ENCODE measurements at places on chromosomes 6 and 20.

GRCh38 chr6:146917182-146917581 is 287.0 kb upstream of the STXBP5 start:
- no peak for DNase-seq
- no peaks in the 10 kb centered on the region for H3K4me1 ChIP-seq
- H3K4me3 ChIP-seq: no peak overlapping the region
- no peaks in the 10 kb centered on the region for H3K36me3 ChIP-seq

- H3K36me3 ChIP-seq: no peaks in the 10 kb centered on the region
- H3K27ac ChIP-seq: peak overlapping the region; percentile 71
- peaks cover 16% of the 10 kb centered on the region for H3K4me1 ChIP-seq
- peak; percentile 48 for DNase-seq
- no peaks in the 10 kb centered on the region for H3K27me3 ChIP-seq
These were observed 646 bp downstream of the RPS6KA2 start for GRCh38 chr6:166626177-166627032.

- H3K4me1 ChIP-seq: no peaks in the 10 kb centered on the region
- H3K4me3 ChIP-seq: no peak overlapping the region
- H3K27ac ChIP-seq: no peak overlapping the region
- H3K27me3 ChIP-seq: no peaks in the 10 kb centered on the region
These were observed 86.0 kb upstream of the BHLHE23 start for GRCh38 chr20:63092660-63093215.

DNA sequence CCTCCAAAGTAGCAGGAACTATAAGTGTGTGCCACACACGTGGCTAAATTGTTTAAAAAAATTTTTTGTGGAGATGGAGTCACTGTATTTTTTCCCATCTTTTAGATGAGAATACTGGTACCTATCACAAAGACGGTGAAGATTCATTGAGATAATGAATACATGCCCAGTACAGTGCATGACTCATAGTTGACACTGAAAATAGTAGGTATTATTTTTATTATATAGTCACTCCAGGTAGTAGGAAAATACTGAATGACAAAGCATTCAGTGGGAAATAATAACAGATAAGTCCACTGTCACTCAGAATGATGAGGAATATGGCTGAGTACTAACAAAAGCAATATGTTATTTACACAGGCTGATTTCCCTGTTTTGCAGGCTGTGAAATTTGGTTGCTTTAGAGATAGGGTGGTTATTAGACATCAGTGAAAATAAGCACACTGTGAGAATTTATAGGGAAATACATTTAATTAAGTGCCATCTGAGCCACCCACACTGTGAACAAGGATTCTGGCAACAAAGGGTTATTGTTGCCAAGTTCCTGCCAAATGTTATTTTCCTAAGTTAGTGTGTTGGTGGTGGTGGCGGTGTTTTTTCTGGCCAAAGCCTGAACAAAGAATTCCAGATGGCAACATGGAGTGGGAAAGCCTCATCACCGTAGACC is 129.8 kb upstream of the FOXQ1 start:
- H3K27me3 ChIP-seq: no peaks in the 10 kb centered on the region
- H3K4me3 ChIP-seq: no peak overlapping the region
- H3K4me1 ChIP-seq: no peaks in the 10 kb centered on the region
- no peaks in the 10 kb centered on the region for H3K36me3 ChIP-seq
- no peak for DNase-seq
- H3K27ac ChIP-seq: no peak overlapping the region

DNA sequence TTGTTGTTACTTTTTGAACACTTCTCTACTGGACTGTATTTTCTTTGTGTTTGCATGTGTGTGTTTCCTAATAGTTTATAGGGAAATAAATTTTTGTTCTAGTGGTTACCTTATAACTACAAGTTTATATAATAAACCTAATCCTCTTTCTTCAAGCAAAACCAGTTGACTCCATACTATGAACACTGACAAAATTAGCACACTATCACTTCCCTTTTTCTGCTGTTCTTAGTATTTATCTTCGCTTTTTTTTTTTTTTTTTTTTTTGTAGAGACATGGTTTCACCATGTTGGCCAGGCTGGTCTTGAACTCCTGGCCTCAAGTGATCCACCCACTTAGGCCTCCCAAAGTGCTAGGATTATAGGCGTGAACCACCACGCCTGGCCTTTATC is 25.0 kb upstream of the C6orf62 start:
- H3K4me1 ChIP-seq: no peaks in the 10 kb centered on the region
- no peak overlapping the region for H3K4me3 ChIP-seq
- H3K27me3 ChIP-seq: no peaks in the 10 kb centered on the region
- no peak for DNase-seq

DNA sequence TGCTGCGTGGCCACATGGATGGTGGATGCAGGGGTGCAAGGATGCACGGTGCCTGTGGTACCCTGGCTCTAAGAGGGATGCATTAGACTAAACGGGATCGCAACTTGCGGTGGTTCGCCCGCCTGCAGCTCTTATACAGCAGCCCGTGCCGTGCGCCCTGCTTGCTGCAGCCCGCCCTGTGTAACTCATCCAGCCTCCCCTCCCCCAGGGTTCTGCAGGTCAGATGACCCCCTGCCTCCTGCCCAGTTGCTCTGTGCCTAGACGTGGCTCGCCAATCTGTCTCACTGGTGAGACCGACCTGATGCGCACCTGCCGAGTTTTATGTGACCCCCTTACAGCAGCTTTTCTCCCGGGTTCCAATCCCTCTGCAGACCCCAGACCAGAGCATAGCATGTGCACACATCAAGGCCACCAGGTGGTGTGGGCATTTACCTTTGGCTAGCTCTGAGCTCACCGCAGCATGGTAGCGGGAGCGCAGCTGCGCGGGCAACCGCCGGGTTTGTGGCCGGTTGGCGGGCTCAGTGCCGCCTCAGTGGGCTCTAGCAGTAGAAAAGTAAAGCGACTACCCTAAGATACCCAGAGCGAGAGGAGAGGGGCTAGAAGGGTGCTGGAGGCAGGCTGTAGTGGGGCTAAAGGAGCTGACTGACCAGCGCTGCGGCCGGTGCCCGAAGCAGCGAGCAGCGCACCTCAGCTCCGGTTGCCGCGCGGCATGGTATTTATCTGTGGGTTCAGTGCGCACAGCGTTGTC is 693 bp upstream of the GNAS-AS1 start:
- H3K36me3 ChIP-seq: no peaks in the 10 kb centered on the region
- H3K4me1 ChIP-seq: peaks cover 3% of the 10 kb centered on the region
- H3K27me3 ChIP-seq: no peaks in the 10 kb centered on the region
- no peak overlapping the region for H3K27ac ChIP-seq

DNA sequence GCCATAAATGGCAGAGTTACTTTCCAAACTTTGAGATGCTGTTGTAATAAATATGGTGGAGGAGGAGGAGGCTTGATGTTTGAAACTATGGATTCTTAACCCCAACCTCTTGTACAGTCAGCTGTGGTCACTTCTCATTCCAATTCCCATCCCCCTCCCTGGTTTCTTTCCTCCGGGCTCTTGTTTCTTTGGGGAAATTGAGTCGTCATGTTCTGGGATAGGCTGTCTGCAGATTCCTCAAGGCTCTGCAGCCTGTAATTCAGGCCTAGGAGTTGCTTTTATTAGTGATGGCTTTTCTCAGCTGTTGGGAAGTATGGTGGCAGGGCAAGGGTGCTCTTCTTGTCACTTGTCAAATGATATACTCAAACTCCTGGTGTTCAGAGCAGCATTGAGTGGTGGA is 2.6 kb downstream of the PTK7 start:
- no peak for DNase-seq
- no peak overlapping the region for H3K4me3 ChIP-seq
- no peaks in the 10 kb centered on the region for H3K36me3 ChIP-seq
- no peaks in the 10 kb centered on the region for H3K27me3 ChIP-seq
- peaks cover 5% of the 10 kb centered on the region for H3K4me1 ChIP-seq

GRCh38 chr20:24610341-24611115 is 141.1 kb downstream of the SYNDIG1 start:
- H3K27me3 ChIP-seq: no peaks in the 10 kb centered on the region
- no peak overlapping the region for H3K27ac ChIP-seq
- DNase-seq: no peak
- no peaks in the 10 kb centered on the region for H3K36me3 ChIP-seq

- no peaks in the 10 kb centered on the region for H3K36me3 ChIP-seq
- H3K4me3 ChIP-seq: no peak overlapping the region
- H3K27me3 ChIP-seq: peaks cover 2% of the 10 kb centered on the region
- no peak for DNase-seq
- no peaks in the 10 kb centered on the region for H3K4me1 ChIP-seq
These were observed 5.1 kb downstream of the SYCP2L start for GRCh38 chr6:10891960-10892359.

GRCh38 chr20:36320261-36320897 is 14.2 kb downstream of the DLGAP4 start:
- H3K27me3 ChIP-seq: no peaks in the 10 kb centered on the region
- no peak overlapping the region for H3K4me3 ChIP-seq
- H3K27ac ChIP-seq: no peak overlapping the region
- no peaks in the 10 kb centered on the region for H3K36me3 ChIP-seq
- no peak for DNase-seq

DNA sequence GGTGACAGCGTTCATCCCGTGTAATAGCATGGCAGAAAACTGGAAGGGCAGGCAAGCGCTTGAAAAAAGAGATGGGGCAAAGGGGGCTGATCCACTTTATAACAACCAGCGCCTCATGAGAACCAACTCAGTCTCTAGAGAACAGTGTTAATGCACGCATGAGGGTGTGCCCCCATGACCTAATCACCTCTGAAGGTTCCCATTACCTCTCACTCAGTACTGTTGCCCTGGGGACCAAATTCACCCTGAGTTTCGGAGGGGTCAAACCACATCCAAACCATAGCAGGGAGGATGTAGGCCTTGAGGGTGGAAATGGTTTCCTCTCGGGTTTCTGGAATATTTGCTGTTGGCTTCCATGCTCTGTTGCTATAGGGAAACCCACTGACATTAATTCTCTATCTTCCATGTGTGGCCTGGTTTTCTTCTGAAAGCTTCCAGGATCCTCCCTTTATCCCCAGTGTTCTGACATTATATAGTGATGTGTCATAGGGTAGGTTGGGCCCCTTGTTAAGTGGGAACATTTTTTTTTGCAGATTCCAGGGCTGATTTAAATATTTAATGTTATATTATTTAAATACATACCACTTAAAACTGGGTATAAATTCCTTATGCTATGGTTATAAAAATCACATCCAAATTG is 65.2 kb downstream of the PPP1R14C start:
- DNase-seq: no peak
- H3K27ac ChIP-seq: no peak overlapping the region
- H3K27me3 ChIP-seq: no peaks in the 10 kb centered on the region
- no peaks in the 10 kb centered on the region for H3K4me1 ChIP-seq
- no peaks in the 10 kb centered on the region for H3K36me3 ChIP-seq
- no peak overlapping the region for H3K4me3 ChIP-seq

DNA sequence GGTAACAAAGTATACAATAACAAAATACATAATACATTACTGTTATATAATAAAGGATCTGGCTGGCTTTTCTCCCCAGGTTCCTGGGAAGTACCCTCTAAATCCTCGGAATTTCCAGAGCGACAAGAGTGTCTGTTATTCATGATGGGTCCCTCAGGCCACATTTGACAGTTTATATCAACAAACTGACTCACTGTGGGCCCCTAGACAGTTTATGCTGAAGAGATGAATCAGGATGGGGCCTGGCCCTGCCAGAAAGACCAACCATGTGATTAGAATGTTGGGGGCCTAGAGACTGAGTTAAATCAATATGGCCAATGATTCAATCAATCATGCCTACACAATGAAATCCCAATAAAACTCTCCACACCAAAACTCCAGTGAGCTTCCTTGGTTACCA is 13.5 kb downstream of the USP45 start:
- no peak overlapping the region for H3K27ac ChIP-seq
- no peak for DNase-seq
- no peak overlapping the region for H3K4me3 ChIP-seq
- H3K4me1 ChIP-seq: no peaks in the 10 kb centered on the region
- H3K36me3 ChIP-seq: no peaks in the 10 kb centered on the region

Data from right lobe of liver (tissue), 6 donors.